Stimulated activated CD8-positive, alpha-beta memory T cell treated with anti-CD3 and anti-CD28 coated beads, Interleukin-4, amount 100 ng/mL, for 1 hour (primary cell): ENCODE measurements at places on chromosomes 2 and 18.

GRCh38 chr2:82790206-82791021, 1668.7 kb downstream of the SUCLG1 start:
- DNase-seq, result no peak

GRCh38 chr2:55408918-55409868, 10.5 kb downstream of the CCDC88A start:
- no peak for DNase-seq

- DNase-seq, result no peak
Measured at GRCh38 chr2:240298803-240299709, 136.4 kb upstream of the GPC1 start.

GRCh38 chr2:43152186-43152585, 74.2 kb downstream of the ZFP36L2 start:
- no peak for DNase-seq

DNA sequence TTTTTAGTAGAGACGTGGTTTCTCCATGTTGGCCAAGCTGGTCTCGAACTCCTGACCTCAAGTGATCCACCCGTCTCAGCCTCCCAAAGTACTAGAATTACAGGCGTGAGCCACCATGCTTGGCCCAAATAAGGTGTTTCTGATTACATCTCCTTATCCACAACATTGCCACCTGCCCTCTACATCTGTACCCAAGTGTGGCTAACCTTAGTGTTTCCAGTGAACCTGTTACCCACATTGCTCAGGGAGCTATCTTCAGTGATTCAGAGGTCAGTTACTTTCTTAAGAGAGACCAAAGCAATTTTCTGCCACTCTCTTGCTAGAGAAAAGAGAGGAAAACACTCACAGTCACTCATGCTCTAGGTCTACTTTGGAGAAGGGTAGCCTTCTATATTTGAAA, 115.0 kb upstream of the SLC39A10 start:
- no peak for DNase-seq

- no peak for DNase-seq
Measured at GRCh38 chr2:117707874-117708273, 106.6 kb upstream of the DDX18 start.

GRCh38 chr2:240786355-240786841, 33.6 kb downstream of the KIF1A start:
- no peak for DNase-seq

DNA sequence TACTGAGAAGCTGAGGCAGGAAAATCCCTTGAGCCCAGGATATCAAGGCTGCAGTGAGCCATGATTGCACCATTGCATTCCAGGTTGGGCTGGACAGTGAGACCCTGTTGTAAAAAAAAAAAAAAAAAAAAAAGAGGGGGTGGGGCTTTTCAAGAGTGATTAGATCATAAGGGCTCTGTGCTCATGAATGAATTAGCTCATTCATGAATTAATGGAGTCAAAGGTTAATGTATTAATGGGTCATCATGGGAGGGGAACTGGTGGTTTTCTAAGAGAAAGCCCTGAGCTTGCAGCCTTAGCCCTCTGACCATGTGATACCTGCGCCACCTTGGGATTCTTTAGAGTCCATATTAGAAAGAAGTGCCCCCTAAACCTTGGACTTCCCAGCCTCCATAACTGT, 4.5 kb downstream of the SLC19A3 start:
- no peak for DNase-seq

GRCh38 chr18:62648045-62648678, 67.2 kb upstream of the PHLPP1 start:
- DNase-seq, result no peak

- DNase-seq, result no peak
Measured at GRCh38 chr2:88892207-88892606, 200.7 kb downstream of the RPIA start.

- DNase-seq, result no peak
Measured at GRCh38 chr2:43159797-43160196, 66.6 kb downstream of the ZFP36L2 start.

- DNase-seq, result no peak
Measured at GRCh38 chr18:73414598-73414997, 546.8 kb upstream of the NETO1 start.

- no peak for DNase-seq
Measured at GRCh38 chr2:16635791-16636699, 29.6 kb downstream of the CYRIA start.

- DNase-seq, result no peak
Measured at GRCh38 chr18:56112013-56112749, 524.2 kb upstream of the TCF4 start.

GRCh38 chr2:71595569-71595968, 142.2 kb downstream of the DYSF start:
- no peak for DNase-seq

GRCh38 chr2:16123421-16123820, 183.1 kb downstream of the MYCN start:
- DNase-seq, result no peak

GRCh38 chr2:52676056-52676455, 1091.5 kb upstream of the CHAC2 start:
- DNase-seq, result no peak
